ENCODE measurements at places on chromosomes 2 and 18. TPM values are rescaled to one million over a fixed set of nuclear protein-coding genes. Genes with fewer than 3 reads are reported as not detected.

The NPAS2 gene
- 4.2 TPM for total RNA-seq

The DPYSL5 gene
- total RNA-seq = not detected

- H3K4me3 ChIP-seq = peak overlapping the region; percentile 81
- H3K27me3 ChIP-seq = peaks cover 2% of the 10 kb centered on the region
- peaks cover 42% of the 10 kb centered on the region for H3K4me1 ChIP-seq
- peak overlapping the region; percentile 75 for H3K27ac ChIP-seq
- DNase-seq = peak; percentile 55
- H3K36me3 ChIP-seq = peaks cover 24% of the 10 kb centered on the region
These were observed 525 bp upstream of the MAL start for GRCh38 chr2:95024960-95025405.

DNA sequence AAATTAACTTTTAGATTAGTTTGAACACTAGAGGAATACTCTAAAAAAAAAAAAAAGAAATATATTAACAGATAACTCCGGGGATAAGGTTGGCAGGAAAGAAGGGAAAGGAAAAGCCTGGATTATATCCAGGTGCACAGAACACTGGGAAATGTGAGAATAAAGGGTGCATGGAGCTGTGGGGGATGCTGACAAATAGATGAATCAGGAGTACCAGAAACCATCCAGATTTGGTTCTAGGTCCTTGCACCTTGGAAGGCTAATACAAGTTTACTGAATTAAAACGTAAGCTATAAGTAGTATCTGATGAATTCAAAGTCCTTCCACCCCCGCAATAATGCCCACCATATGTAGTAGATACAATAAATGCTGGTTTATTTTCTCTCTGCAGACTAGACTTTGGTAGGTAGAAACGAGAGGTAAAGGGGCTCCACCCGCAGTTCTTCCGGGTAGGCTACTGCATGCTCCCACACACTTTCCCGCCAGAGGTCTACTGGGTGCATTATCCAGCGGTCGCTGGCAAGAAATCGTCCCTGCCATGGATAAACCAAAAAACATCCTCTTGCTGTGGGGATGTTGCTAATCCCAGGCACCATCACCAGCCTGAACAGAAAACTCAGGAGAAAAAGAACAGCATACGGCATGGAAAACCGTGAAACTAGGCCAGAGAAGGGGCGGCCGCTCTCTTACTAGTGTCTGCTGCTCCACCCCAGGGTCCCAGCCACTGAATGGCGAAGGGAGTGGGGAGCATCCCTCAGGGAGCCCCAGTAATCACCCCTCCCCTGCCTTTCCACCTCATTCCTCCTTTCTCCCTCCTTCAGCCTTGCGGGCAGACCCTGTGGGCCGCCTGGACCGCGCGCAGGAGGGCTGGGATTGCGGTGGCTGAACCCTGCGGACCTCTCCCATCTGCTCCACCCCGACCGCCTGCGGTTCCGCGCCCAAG, 1.5 kb downstream of the CNRIP1 start:
- H3K4me1 ChIP-seq = peaks cover 3% of the 10 kb centered on the region
- peaks cover 76% of the 10 kb centered on the region for H3K27me3 ChIP-seq
- H3K36me3 ChIP-seq = no peaks in the 10 kb centered on the region
- H3K27ac ChIP-seq = no peak overlapping the region
- DNase-seq = no peak

GRCh38 chr2:26526589-26526988, 48.7 kb upstream of the OTOF start:
- no peaks in the 10 kb centered on the region for H3K36me3 ChIP-seq
- H3K4me1 ChIP-seq = no peaks in the 10 kb centered on the region
- peaks cover 9% of the 10 kb centered on the region for H3K27me3 ChIP-seq
- no peak overlapping the region for H3K4me3 ChIP-seq

All from activated naive CD8-positive, alpha-beta T cell treated with anti-CD3 and anti-CD28 coated beads, Interleukin-2, amount 10 ng/mL, durations not matched to agents 7 days and 5 days (primary cell).